ENCODE measurements at places on chromosomes 3 and 15.
A peak's percentile ranks its signal among the peaks of the same experiment; 100 is the strongest.

DNA sequence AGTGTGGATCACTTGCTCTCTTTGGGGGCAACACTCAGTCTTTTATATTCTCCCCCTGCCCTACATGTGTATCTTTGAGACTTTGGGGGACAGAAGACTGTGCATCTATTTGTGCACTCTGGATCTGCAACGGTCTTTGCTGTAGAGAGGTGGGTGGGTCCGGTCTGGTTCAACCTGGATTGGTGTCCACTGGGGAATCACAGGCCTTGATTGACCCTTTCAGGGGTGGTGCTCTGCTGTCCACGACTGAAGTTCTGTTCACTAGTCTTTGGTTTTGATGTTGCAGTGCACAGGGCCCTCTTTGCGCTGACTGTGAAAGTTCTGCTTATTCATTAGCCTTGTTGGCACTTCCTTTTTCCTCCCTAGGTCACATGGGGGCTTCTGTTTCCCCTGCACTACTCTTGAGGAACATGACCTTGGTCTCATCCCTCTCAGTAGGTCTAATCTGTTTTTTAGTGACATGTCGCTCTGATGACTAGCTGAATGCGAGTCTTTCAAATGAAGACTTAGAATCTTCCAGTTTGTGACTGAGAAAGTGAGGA, 284.2 kb downstream of the SV2B start:
- H3K27ac ChIP-seq: no peak overlapping the region
- H3K4me1 ChIP-seq: no peaks in the 10 kb centered on the region
- DNase-seq: no peak
- H3K36me3 ChIP-seq: no peaks in the 10 kb centered on the region

DNA sequence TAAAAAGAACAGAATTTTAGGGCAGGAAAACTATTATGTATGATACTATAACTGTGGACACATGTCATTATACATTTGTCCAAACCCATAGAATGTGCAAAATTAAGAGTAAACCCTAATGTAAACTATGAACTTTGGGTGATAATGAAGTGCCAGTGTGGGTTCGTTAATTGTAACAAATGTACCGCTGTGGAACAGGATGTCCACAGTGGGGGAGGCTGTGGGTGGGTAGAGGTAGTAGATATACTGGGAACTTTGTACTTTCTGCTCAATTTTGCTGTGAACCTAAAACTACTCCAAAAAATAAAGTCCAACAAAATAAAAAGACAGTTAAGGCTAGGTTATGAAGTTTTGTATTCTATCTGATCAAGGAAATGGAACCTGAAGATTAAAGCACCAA, 24.8 kb downstream of the CD96 start:
- DNase-seq: no peak
- no peak overlapping the region for H3K4me3 ChIP-seq
- peaks cover 50% of the 10 kb centered on the region for H3K4me1 ChIP-seq
- H3K27ac ChIP-seq: no peak overlapping the region

GRCh38 chr15:73996939-73997338, 2.4 kb downstream of the PML start:
- H3K27me3 ChIP-seq: no peaks in the 10 kb centered on the region
- peak overlapping the region; percentile 90 for H3K27ac ChIP-seq
- H3K36me3 ChIP-seq: peaks cover 66% of the 10 kb centered on the region
- peak; percentile 60 for DNase-seq
- H3K4me3 ChIP-seq: peak overlapping the region; percentile 90

- H3K27ac ChIP-seq: no peak overlapping the region
- DNase-seq: no peak
- H3K36me3 ChIP-seq: no peaks in the 10 kb centered on the region
- H3K27me3 ChIP-seq: peaks cover 31% of the 10 kb centered on the region
- H3K4me1 ChIP-seq: no peaks in the 10 kb centered on the region
These were observed 21.0 kb downstream of the DUOX2 start for GRCh38 chr15:45093013-45093412.

- DNase-seq: no peak
- H3K36me3 ChIP-seq: no peaks in the 10 kb centered on the region
- H3K27ac ChIP-seq: no peak overlapping the region
- H3K4me1 ChIP-seq: no peaks in the 10 kb centered on the region
These were observed 439.8 kb downstream of the RBMS3 start for GRCh38 chr3:29720665-29721064.

DNA sequence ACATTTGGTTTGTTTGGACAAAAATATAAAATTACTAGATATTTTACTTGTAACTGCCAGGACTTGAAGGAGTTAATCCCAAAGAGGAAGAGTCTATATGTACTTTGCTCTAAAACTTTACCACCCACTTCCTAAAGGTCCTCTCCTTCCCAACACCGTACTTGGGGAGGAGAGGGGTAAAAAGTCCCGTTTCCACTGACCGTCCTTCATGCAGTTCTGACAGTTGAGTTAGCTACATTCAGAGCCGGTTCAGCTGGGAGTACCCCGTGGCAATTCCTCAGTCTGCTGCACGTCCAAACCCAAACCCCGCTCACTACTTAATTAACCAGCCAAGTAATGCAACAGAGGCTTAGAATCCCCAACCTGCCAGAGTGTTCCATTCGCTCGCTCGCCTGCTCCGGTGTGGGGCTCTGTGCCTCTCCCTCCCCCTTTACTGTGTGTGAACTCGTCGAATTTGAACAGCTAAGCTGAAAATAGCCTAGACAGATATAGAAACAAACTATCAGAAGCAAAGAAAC, 519.7 kb downstream of the FOXP1 start:
- no peaks in the 10 kb centered on the region for H3K27me3 ChIP-seq
- H3K4me3 ChIP-seq: no peak overlapping the region
- H3K4me1 ChIP-seq: peaks cover 59% of the 10 kb centered on the region

DNA sequence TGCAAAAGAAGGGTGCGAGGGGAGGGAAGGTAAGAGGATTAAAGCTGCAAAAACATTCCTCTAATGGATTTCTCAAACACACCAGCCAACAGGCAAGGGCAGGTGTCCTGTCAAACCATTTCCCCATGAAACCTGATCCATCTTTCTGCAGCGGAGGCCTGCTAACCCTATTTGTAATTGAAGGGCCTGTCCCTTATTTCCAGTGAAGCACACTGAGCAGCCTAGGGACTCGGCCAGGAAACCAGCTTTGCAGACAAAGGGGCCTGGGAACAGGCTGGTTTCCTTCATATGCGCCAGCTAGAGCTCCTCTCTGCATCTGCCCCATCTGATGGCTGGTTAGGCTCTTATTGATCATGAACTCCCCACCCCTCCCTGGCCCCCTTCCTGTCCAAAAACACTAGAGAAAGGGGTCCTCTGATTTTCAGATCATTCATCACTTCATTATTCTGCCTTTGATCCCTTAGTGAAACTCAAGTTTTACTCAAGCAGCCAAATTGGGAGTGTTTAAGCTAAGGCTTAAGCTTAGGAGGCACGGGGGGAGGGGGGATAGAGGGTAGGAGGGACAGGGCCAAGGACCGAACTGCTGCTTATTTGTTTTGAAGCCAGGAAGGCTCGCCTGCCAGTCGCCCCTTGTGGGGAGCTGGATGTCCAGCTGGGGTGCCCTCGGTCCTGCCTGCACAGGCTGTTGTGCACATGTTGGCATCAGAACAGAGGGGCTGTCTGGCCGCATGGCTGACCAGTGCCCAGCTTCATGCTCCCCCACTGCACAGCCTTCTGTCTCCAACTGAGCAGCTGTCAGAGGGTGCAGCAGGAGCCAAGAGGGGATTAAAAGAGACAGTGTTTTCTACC, 53.1 kb downstream of the BOC start:
- H3K4me1 ChIP-seq: no peaks in the 10 kb centered on the region
- no peak for DNase-seq
- H3K27me3 ChIP-seq: peaks cover 4% of the 10 kb centered on the region
- no peak overlapping the region for H3K4me3 ChIP-seq
- H3K36me3 ChIP-seq: no peaks in the 10 kb centered on the region
- no peak overlapping the region for H3K27ac ChIP-seq

Measured in activated CD4-positive, alpha-beta memory T cell treated with anti-CD3 and anti-CD28 coated beads, Interleukin-2, amount 10 ng/mL, durations not matched to agents 7 days and 5 days (primary cell).